Left lung (tissue), 14 donors: ENCODE measurements at places on chromosomes 5 and 9. TPM values are rescaled to one million over a fixed set of nuclear protein-coding genes. Genes with fewer than 3 reads are reported as not detected.

GRCh38 chr5:1515311-1515920, 8.3 kb downstream of the LPCAT1 start:
- no peak overlapping the region for H3K4me3 ChIP-seq
- H3K36me3 ChIP-seq, result no peaks in the 10 kb centered on the region
- H3K27me3 ChIP-seq, result no peaks in the 10 kb centered on the region
- peak overlapping the region; percentile 59 for H3K27ac ChIP-seq
- peak; percentile 34 for DNase-seq

PRUNE2 gene
- 17.7 TPM for total RNA-seq

IL13 gene
- not detected for total RNA-seq

- no peak for DNase-seq
- no peaks in the 10 kb centered on the region for H3K36me3 ChIP-seq
- no peaks in the 10 kb centered on the region for H3K27me3 ChIP-seq
- H3K27ac ChIP-seq, result peak overlapping the region; percentile 68
- no peak overlapping the region for H3K4me3 ChIP-seq
Observed at GRCh38 chr5:14545308-14545707, 36.3 kb upstream of the OTULINL start.

- no peaks in the 10 kb centered on the region for H3K36me3 ChIP-seq
- no peaks in the 10 kb centered on the region for H3K27me3 ChIP-seq
- no peak overlapping the region for H3K27ac ChIP-seq
- no peak for DNase-seq
- no peak overlapping the region for H3K4me3 ChIP-seq
Observed at GRCh38 chr5:52709167-52709925, 78.4 kb upstream of the ITGA1 start.

CCDC183 gene
- total RNA-seq, result not detected

GRCh38 chr9:16333691-16334090, 536.8 kb downstream of the BNC2 start:
- no peaks in the 10 kb centered on the region for H3K27me3 ChIP-seq
- DNase-seq, result no peak
- no peaks in the 10 kb centered on the region for H3K36me3 ChIP-seq
- H3K4me1 ChIP-seq, result no peaks in the 10 kb centered on the region
- H3K4me3 ChIP-seq, result no peak overlapping the region

GRCh38 chr9:136212345-136212950, 7.5 kb upstream of the LHX3 start:
- no peaks in the 10 kb centered on the region for H3K4me1 ChIP-seq
- H3K36me3 ChIP-seq, result no peaks in the 10 kb centered on the region
- no peaks in the 10 kb centered on the region for H3K27me3 ChIP-seq
- no peak overlapping the region for H3K4me3 ChIP-seq
- H3K27ac ChIP-seq, result no peak overlapping the region
- DNase-seq, result no peak

DNA sequence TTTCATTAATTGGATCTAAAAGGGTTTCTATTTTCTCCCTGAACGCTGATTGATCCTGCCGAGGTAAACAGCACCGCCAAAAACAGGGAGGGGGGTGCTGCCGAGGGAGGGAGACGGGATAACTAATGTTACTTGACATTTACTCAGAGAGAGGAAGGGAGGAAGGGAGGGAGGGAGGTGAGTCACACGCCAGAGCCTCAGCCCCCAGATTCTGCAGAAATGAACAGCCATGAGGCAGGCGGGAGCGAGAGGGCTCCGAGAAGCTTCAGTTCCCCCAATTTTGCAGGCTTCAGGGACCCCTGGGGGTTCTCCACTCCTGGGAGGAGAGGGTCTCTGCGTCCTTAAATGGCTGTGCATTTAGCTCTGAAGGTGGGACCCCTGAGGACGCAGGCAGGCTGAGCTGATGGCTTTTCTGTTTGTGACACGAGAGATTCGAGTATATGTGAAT, 59.1 kb upstream of the IER5L start:
- no peaks in the 10 kb centered on the region for H3K36me3 ChIP-seq
- no peak for DNase-seq
- peaks cover 6% of the 10 kb centered on the region for H3K4me1 ChIP-seq
- H3K4me3 ChIP-seq, result no peak overlapping the region
- no peak overlapping the region for H3K27ac ChIP-seq

PCDH1 gene
- 65.0 TPM for total RNA-seq

DNA sequence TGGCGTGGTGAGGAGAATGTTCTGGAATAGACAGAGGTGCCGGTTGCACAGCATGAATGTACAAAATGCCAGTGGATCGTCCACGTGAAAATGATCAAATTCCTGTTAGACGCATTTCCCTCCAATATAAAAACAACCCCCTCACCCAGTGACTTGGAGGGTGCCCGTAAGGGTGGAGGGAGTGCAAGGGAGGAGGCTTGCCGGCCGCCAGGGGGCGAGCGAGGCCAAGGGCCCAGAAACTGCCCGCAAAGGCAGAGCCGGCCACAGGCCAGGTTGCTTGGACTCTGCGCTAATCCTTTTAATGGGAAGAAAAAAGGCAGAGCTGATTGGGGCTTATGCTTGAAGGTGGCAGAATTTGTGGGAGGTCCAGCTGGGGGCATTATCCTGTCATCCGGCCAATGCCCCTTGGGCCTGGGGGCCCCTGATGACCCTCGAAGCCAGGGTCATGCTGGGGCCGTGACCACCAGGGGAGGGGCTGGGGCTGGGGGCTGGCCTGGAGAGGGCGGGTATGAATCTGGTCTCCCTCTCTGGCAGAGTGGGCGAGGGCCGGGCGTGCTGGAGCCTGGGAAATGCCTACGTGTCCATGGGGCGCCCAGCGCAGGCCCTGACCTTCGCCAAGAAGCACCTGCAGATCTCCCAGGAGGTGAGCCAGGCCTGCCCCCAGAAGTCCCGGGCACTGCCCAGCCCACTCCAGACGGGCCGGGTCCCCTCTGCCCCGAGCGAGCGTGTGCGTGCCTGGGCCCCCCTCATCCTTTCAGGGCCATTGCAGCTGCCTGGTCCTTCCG, 12.0 kb downstream of the GPSM1 start:
- DNase-seq, result peak; percentile 69
- H3K4me1 ChIP-seq, result peaks cover 6% of the 10 kb centered on the region
- H3K4me3 ChIP-seq, result no peak overlapping the region
- H3K27me3 ChIP-seq, result no peaks in the 10 kb centered on the region
- H3K27ac ChIP-seq, result no peak overlapping the region

- H3K27ac ChIP-seq, result no peak overlapping the region
- no peaks in the 10 kb centered on the region for H3K27me3 ChIP-seq
- H3K4me1 ChIP-seq, result no peaks in the 10 kb centered on the region
- H3K36me3 ChIP-seq, result no peaks in the 10 kb centered on the region
Observed at GRCh38 chr5:155050384-155051019, 36.9 kb downstream of the KIF4B start.

- no peak for DNase-seq
- H3K36me3 ChIP-seq, result no peaks in the 10 kb centered on the region
- no peaks in the 10 kb centered on the region for H3K4me1 ChIP-seq
- no peaks in the 10 kb centered on the region for H3K27me3 ChIP-seq
- H3K4me3 ChIP-seq, result no peak overlapping the region
- no peak overlapping the region for H3K27ac ChIP-seq
Observed at GRCh38 chr5:103617913-103618312, 55.3 kb upstream of the NUDT12 start.

DNA sequence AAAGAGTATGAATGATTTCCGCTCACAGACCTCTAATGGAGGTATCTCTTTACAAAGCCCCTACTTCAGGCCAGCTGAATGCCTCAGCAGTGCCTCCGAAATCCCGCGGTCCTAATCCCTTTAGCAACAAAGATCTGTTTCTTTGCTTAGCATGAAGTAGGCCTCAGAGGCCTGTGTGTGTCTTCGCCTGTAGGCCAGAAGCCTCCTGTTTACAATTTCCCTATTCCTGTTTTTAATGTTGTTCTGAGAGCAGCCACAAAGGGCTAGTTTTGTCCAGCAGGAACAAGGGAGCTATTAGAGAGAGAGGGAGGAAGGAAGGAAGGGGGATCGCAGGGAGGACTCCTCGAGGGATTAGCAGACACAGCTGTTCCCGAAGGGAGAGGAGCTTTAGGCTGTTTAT, 166.4 kb upstream of the SPRY4 start:
- no peaks in the 10 kb centered on the region for H3K4me1 ChIP-seq
- no peak overlapping the region for H3K27ac ChIP-seq
- no peak for DNase-seq
- H3K36me3 ChIP-seq, result no peaks in the 10 kb centered on the region
- no peaks in the 10 kb centered on the region for H3K27me3 ChIP-seq
- no peak overlapping the region for H3K4me3 ChIP-seq

GRCh38 chr9:116476935-116477381, 210.1 kb upstream of the TRIM32 start:
- no peaks in the 10 kb centered on the region for H3K27me3 ChIP-seq
- H3K4me3 ChIP-seq, result no peak overlapping the region
- DNase-seq, result no peak
- no peaks in the 10 kb centered on the region for H3K4me1 ChIP-seq

SLC34A3 gene
- total RNA-seq, result 0.12 TPM

DNA sequence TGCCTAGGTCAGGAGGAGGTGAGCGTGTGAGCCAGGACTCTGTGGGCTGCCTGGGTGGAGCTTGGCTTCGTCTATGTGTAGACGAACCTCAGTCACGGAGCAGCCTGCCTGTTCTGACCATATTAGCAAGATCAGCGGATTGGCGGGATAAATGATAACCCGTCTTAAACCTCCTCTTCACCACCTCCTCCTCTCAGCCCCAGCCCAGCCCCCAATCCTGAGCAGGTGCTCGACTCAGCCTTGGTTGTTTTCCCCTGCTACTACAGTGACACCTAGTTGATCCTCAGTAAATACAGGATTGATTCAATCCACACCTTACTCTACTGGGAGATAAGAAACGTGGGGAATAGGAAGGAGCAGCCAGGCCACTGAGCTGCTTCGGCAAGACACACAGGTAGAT, 286.1 kb downstream of the IRX2 start:
- DNase-seq, result no peak
- H3K27ac ChIP-seq, result no peak overlapping the region
- no peak overlapping the region for H3K4me3 ChIP-seq

- no peak overlapping the region for H3K27ac ChIP-seq
- DNase-seq, result no peak
- no peak overlapping the region for H3K4me3 ChIP-seq
- no peaks in the 10 kb centered on the region for H3K36me3 ChIP-seq
- no peaks in the 10 kb centered on the region for H3K4me1 ChIP-seq
Observed at GRCh38 chr5:9930156-9930555, 300.0 kb upstream of the TAS2R1 start.

PCDHA4 gene
- total RNA-seq, result 0.65 TPM

- no peaks in the 10 kb centered on the region for H3K4me1 ChIP-seq
- H3K27me3 ChIP-seq, result no peaks in the 10 kb centered on the region
- peak; percentile 18 for DNase-seq
- H3K4me3 ChIP-seq, result no peak overlapping the region
- H3K36me3 ChIP-seq, result no peaks in the 10 kb centered on the region
Observed at GRCh38 chr5:165620394-165620793, 2115.0 kb downstream of the MAT2B start.

DNA sequence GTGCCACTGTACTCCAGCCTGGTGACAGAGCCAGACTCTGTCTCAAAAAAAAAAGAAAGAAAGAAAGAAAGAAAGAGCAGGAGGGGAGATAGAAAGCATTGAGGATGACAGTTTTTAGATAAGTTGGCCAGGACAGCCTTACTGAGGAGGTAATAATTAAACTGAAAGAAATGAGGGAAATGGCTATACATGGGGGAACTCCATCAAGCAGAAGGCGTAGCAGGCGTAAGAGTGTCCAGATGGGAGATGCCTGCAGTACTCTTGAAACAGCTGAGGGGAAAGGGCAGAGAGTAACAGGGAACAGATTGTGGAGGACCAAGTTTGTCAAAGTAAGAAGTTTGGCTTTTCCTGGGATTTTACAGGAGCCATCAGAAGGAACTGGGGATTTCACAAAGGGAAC, 57.5 kb downstream of the HMGCS1 start:
- no peaks in the 10 kb centered on the region for H3K27me3 ChIP-seq
- no peak overlapping the region for H3K27ac ChIP-seq
- H3K4me3 ChIP-seq, result no peak overlapping the region
- DNase-seq, result no peak
- H3K4me1 ChIP-seq, result no peaks in the 10 kb centered on the region
- H3K36me3 ChIP-seq, result no peaks in the 10 kb centered on the region

DNA sequence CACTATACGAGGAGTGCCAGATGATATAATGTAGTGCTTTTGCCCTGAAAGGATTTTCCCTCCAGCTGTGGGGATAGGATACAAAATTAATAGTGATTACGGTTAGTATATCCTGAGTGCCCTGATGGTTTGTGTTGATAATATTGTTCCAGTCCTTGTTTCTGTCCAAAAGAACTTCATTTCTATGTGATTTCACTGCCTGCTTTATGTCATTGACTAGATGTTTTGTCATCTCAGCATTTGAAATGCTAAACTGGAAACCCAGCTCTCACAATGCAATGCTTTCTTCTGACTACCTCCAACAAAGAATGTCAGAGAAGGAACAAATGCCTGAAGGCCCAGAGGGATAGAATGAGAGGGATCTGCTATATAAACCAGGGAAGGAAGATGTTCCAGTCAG, 177.8 kb downstream of the NIPBL start:
- H3K4me3 ChIP-seq, result no peak overlapping the region
- H3K27ac ChIP-seq, result no peak overlapping the region
- H3K4me1 ChIP-seq, result no peaks in the 10 kb centered on the region
- no peaks in the 10 kb centered on the region for H3K27me3 ChIP-seq
- no peak for DNase-seq

CCL21 gene
- total RNA-seq, result 39.1 TPM

CRHBP gene
- total RNA-seq, result 0.65 TPM

DNA sequence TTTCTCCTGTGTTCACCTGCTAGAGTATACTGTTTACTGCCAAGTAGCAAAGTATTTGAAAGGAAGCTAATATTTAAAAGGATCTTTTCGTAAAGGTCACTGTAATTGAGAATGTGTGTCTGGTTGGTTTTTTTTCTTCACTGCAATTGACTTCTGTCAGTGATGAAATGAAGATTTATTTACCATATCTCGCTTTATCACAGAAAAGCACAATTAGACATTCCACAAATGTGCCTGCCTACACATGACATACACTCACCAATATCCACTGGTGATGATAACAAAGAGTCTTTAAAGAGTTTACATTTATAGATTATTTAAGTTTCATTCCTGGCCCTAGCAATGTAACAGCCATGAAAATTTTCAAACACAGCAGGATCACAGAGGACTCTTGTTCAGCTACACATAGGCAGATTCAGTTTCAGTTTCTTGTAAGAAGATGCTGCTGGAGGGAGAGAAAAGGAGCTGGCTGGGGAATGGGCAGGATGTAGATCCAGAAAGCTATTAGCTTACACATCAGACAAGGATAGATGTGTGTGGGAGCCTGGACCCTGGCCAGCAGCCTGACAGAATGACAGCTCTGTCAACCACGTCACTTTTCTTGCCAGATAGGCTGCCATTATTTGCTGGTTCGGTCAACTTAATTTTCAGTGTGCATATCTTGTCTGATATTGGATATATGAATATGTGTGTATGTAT, 104.0 kb downstream of the GDNF start:
- no peak for DNase-seq
- H3K36me3 ChIP-seq, result no peaks in the 10 kb centered on the region
- no peak overlapping the region for H3K27ac ChIP-seq
- H3K4me3 ChIP-seq, result no peak overlapping the region
- no peaks in the 10 kb centered on the region for H3K27me3 ChIP-seq

ANKRD31 gene
- total RNA-seq, result 0.09 TPM

DNA sequence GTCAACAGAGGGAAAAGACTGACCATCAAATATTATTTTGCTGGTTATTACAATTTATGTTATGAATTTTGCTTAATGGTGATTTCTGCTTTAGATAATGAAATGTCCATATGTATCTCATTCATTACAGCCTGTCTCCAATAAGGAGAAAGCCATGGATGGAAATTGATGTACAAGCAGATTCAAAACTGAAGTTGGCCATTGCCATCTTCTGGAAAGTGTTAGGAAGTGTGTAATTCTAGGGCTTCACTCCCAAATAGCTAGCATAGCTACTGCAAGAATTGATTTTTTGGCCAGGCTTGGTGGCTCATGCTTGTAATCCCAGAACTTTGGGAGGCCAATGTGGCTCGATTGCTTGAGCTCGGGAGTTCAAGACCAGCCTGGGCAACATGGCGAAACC, 45.8 kb downstream of the DYNC2I2 start:
- H3K4me1 ChIP-seq, result no peaks in the 10 kb centered on the region
- H3K27ac ChIP-seq, result no peak overlapping the region
- no peaks in the 10 kb centered on the region for H3K27me3 ChIP-seq
- H3K36me3 ChIP-seq, result peaks cover 23% of the 10 kb centered on the region
